ENCODE measurements at places on chromosomes 5 and 9.

DNA sequence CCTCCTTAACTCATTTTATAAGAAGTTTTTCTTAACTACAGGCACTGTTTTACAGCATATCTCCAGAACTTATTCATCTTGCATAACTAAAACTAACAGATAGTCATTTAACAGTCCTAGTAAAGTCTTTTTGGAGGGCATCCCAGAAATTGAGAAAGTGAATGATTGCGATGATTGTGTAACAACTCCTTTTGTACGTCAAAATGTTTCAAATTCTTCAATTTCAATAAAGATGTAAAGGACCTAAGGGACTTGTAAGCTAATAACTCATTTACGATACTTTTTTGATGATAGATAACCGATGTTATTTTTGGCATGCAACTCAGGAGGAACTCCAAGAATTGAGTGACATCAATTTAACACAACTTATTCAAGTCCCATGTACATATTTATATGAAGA, 42.7 kb downstream of the SVEP1 start:
- no peak for DNase-seq

DNA sequence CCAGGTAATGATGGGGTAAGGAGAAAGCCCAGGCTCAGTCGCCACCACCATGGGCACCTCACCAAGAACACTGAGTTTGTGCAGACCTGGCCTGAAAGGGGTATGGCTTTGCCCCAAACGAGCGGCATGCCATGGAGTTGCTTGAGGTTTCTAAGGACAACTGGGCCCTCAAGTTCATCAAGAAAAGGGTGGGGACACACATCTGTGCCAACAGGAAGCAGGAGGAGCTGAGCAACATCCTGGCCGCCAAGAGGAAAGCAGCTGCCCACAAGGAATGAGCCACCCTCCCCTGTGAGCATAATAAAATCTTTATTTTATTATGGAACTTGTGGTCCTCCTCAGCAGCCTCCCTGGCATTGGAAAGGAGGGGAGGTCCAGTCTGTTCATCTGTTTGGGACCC, 23.8 kb downstream of the CD14 start:
- no peak for DNase-seq

GRCh38 chr5:44389823-44390143, 563 bp upstream of the FGF10 start:
- DNase-seq = no peak

- no peak for DNase-seq
Observed at GRCh38 chr5:135379046-135379654, 19.9 kb downstream of the MACROH2A1 start.

DNA sequence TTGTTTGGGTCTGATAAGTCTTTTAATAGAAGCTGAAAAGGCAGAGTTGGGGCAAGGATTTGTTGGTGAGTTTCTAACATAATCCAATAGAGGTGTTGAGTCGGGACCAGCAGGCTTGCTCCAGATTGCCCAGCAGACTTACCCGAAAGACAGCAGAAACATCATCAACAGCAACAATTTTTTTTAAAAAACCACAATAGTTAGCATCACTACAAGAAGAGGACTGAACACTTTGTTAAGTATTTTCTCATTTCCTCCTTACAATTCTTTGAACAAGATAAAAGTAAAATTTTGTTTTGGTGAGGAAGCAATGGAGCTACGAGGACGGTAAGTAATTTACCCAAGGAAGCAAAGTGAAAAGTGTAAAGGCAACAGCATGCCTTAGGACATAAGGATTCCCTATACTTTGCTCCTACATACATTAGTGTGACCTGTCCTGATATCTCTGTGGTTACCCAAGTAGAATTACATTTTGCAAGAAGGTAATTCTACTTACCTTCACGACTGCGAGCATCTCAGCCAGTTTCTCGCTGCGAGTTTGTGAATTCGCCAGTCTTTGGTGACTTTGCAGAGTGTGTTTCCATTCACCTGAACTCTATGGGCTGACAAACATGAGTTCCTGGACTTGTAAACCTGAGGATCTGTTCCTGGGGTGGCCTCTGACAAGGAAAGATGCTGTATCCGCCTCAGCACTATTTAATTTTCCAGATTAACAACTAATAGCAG, 13.2 kb downstream of the ITK start:
- no peak for DNase-seq

- peak; percentile 73 for DNase-seq
Observed at GRCh38 chr5:10863763-10864383, 102.8 kb upstream of the DAP start.

DNA sequence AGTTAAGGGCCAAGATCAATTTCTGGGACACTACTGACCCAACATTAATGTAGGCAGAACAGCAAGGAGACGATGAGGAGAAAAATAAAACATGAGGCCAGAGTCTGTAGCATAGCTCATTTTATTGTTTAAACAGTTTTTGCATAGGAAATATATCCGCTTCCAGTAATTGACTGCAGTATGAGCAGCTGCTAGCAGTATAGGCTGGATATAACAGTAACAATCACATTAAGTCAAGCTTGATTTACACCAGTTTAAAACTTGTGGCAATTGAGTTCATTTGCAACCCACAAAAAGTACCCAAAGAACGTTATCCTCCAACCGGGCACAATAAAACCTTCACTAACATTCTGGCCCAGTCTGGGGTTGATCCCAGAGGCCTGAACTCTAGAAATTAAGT, 232.2 kb downstream of the NFIB start:
- no peak for DNase-seq

DNA sequence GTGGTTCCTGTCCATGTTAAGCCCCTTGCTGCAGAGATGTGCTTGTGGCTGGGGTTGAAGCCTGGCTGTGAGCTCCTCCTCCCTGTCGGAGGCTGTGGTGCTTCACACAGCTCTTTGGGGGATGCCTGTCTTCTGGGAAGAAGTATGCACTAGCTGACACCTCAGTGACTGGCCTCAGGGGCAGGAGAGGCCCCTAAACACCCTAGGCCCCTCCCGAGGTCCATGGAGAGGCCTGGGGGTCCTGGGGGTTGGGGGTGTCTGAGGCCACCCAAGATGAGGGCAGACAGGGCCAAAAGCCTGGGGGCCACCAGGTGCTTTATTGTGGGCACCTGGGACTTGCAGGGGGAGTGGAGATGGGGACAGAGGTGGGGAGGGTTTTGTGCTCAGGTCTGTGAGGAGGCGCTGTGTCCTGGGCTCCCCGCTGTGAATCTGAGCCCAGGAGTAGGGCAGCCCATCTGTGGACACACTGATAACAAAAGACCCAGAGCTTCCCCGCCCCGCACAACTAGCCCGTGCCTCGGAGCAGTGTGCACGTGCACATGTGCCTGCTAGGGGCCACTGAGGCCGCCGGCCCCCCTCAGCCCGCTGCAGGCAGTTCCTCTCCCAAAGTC, 92.0 kb downstream of the PHF2 start:
- no peak for DNase-seq

- no peak for DNase-seq
Observed at GRCh38 chr5:101995585-101995984, 300.5 kb downstream of the SLCO4C1 start.

- DNase-seq = no peak
Observed at GRCh38 chr5:132498686-132499271, 8.2 kb upstream of the IRF1 start.

DNA sequence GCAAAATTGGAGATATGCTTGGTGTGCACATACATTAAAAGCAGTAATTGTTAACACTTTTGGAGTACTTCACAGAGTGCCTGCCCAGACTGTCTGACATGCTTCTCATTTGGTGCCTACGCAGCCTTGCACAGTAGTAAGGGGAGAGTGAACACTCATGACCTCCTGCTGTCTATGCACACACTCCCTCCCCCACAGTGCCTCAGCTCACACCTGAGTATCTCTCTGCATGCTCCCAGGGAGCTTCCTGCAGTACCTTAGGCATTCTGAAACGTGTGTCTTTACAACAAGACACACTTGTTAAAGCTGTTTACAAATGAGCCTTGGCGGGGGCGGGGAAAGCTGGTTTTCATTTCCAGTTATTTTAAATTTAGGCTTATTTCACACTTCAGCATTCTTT, 18.0 kb downstream of the MAP3K1 start:
- peak; percentile 38 for DNase-seq

- no peak for DNase-seq
Observed at GRCh38 chr9:93194221-93194625, 10.3 kb downstream of the WNK2 start.

DNA sequence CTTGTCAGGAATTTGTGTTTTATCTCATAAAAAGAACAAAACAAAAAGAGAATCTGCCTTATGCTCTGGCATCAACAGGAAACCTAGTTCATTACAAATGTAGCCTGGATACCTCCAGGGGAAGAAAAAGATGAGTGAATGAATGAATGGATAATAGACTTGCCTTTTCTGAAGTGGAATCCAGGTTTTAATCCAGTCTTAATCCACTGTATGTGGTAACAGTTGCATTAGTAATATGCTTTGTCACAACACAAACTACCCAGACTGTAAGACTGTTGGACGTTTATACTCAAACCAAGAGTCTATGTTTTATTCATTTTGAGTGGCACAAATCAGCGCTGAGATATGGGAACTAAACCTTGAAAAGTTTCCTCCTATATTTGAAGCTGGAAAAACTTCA, 32.1 kb upstream of the MAP3K1 start:
- DNase-seq = no peak

- peak; percentile 35 for DNase-seq
Observed at GRCh38 chr5:127564002-127564769, 46.7 kb downstream of the PRRC1 start.

DNA sequence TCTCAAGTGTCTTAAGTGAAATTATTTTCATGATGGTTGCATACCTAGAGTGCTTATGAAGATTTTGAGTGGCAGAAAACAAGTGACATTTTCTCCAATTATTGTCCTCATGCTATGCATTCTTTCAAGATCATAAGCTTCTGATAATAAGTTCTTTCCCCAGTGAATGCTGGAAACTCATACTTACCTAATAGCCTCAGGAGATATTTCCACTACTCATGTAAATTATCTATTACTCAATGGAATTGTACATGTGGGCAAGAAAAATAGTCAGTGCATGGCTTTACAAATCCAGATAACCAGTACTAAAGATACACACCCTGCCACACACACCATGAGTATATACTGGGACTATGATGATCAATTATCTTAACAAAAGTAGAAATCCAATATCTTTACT, 1219.4 kb upstream of the C9orf72 start:
- DNase-seq = no peak

DNA sequence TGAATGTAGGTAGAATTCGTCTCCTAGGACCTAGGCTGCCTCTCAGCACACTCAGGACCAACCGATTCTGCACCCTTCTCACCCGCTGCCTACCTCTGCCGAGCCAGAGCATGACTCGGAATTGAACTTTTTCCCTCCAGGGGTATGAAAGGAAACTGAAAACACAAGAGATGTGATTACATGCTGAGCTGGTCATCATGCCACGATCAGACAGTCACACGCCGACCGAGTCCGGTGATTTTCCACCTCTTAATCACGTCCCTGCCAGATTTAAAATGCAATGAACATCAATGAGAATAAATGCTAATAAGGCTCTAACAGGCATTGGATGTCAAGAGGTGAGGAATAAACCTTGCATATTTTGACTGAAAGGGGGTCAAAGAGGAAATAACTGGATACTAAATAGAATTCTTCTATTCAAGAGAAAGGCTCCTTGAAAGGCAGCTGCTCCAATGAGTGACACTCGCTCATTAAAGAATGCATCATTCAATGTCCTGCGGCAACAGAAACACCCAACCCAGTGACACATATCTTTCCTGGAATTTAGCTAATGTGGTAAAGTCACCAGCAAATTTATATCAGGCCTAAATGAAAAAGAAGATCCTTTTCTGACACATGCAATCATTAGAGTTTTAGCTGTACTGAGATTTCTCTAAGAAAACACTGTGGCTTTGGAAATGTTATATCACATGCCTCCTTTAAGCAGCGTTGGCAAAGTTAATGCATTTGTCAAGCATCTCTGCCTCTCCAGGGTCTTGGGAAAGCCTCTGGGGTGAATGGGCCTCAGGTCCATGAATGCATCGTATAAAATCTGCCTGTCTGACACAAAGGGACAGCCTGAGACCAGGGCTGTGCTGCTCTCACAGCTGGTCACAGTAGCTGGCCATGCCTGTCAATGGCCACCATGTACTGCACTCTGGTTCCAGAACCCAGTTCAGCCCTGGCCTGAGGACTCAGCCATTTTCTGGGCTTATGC, 128.7 kb downstream of the SPOCK1 start:
- DNase-seq = no peak
